Fibroblast of skin of left biceps (primary cell): ENCODE measurements at places on chromosomes 1 and 21.

GRCh38 chr1:231075020-231075419 is 35.0 kb upstream of the FAM89A start:
- no peak for DNase-seq

- no peak for DNase-seq
These were observed 16.7 kb downstream of the SLC44A3 start for GRCh38 chr1:94836891-94837290.

GRCh38 chr1:10237157-10237539 is 26.8 kb downstream of the KIF1B start:
- no peak for DNase-seq

DNA sequence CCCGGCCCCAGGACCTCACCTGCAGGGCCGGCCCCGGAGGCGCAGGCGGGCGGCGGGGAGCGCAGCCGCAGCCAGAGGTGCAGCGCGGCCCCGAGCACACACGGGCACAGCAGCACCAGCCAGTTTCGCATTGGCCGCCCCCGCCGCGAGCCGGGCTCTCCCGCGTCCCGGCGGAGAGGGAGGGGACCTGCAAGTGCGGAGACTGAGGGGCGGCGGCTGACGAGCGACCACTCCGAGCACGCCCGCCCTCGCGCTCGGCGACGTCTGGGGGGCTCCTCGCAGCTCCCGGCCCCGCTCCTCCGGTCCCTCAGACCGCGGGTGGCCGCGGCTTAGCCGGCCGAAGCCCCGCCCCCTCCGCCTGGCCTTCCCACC is at the start of gene B3GALNT2:
Gene B3GALNT2 (minus strand): TSS at position 331 of the 372 bp plus-strand sequence. CDS start 200 bp downstream, at position 131.
- DNase-seq, result no peak

- DNase-seq, result no peak
These were observed 50.5 kb downstream of the ABCD3 start for GRCh38 chr1:94468708-94469107.

GRCh38 chr1:151846062-151846568 is 6.5 kb upstream of the C2CD4D start:
- no peak for DNase-seq

GRCh38 chr1:39084191-39084590 is 58.0 kb downstream of the NDUFS5 start:
- DNase-seq, result no peak

DNA sequence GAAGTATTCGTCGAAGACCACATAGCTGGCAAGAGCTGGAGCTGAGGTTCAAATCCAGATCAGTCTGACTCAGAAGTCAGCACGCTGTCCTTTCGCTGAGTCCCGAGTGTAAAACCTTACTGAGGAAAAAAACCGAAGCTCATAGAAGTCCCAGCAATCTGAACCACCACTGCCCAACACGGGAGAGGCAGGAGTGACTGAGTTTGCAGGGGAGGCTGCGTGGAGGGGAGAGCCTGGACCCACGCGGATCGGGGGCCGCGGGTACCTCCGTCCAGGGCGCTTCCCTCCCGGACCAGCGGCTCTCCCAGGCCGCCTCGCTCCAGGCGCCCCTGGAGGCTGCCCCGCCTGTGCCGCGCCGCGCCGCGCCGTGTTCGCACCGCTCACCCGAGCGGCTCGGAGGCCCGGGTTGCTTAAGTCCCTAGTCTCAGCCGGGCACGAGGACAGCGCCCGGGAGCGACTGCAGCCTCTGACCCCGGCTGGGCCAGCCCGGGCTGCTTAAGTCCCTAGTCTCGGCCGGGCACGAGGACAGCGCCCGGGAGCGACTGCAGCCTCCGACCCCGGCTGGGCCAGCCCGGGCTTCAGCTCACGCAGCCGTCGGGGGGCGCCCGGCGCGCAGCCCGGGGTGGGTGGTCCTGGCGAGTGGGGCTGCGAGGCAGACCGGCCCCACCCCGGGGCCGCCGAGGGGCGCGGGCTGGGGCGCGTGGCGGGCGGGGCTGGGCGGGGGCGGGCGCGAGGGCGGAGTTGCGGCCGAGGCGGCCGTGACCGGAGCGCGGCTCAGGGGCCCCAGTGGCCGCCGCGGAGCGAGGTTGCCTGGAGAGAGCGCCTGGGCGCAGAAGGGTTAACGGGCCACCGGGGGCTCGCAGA is at the start of gene ADAMTSL4:
Gene ADAMTSL4 (plus strand): TSS at position 777 of the 864 bp plus-strand sequence. CDS start 2,881 bp downstream, outside the sequence.
- DNase-seq, result no peak

DNA sequence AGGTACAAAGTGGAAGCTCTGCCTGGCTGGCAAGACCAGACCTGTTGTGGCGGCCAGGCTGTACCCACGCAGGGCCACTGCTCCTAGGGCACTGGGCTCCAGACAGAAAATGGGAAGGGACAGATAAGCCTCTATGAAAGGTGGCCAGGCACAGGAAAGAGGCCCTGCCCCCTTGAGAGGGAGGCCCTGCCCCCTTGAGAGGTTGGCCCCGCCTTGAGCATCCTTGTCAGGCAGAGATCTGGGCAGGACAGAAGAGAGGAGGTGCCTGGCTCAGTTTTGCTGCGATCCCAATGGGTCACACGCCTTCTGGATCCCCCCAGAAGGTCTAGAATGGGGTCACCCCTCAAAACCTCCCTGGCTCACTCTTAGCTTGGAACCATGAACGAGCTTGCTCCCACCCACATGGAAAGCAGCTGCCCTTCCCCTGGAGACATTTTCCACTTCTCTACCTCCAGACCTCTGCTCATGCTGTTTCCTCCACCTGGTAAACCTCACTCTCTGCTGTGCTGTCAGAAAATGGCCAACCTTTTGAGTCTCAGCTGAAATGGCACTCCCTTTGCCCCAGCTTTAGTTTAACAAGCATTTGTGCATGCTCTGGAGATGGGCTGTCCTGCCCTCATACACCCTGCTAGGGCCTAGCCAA is 17.5 kb upstream of the ECE1 start:
- no peak for DNase-seq

GRCh38 chr1:34013958-34014737 is 150.3 kb downstream of the HMGB4 start:
- no peak for DNase-seq

GRCh38 chr1:116681343-116681899 is 13.9 kb upstream of the IGSF3 start:
- DNase-seq, result no peak

DNA sequence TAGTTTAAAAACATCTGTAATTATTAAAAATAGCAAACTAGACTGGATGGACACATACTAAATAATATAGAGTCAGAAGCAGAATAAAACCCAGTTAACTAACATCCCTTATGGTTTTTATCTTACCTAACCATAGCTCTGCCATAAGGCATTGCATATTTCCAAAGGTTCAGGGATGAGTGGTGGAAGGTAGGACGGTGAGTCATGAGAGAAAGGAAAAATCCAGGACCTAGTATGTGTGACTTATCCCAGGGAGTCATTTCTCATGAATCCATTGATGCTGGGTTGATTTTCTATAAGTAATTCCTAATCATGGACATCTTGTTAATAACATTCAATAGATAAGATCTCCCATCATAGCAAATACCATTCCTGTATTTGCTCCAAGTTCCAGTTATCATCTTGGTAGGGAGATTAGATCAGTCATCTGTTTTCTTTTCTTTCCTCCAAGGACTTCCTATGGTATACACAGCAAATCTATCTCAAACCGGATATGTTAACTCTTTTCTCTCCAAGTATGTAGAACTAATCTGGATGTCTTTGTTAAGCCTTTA is 490.7 kb upstream of the B3GALT2 start:
- no peak for DNase-seq

GRCh38 chr1:194159941-194160340 is 973.5 kb upstream of the B3GALT2 start:
- DNase-seq, result no peak

GRCh38 chr1:87334351-87335174 is 5.9 kb downstream of the LMO4 start:
- DNase-seq, result no peak

GRCh38 chr1:80384083-80384830 is 1377.7 kb upstream of the ADGRL4 start:
- no peak for DNase-seq

DNA sequence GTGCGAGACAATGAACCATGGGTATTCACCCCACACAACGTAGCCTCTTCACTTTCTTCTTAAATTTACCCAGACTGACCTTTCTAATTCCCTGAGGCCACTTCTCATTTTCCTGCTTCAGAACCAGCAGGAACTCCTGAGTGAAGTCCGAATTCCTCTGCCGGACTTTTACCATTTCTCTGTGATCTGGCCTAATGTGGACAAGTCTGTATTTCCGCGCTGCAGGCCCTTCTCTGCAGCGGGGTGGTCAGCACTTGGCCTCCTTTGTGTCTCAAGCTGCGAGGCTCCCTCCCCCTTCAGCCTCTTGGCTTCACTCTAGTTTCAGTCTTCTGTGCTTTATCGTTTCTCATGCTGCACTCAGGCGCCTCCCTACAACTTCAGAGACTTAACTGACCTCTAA is 9.4 kb upstream of the CTBS start:
- no peak for DNase-seq

- no peak for DNase-seq
These were observed 1.6 kb upstream of the GREM2 start for GRCh38 chr1:240613356-240614142.

- no peak for DNase-seq
These were observed 699 bp upstream of the NES start for GRCh38 chr1:156677616-156678596.

DNA sequence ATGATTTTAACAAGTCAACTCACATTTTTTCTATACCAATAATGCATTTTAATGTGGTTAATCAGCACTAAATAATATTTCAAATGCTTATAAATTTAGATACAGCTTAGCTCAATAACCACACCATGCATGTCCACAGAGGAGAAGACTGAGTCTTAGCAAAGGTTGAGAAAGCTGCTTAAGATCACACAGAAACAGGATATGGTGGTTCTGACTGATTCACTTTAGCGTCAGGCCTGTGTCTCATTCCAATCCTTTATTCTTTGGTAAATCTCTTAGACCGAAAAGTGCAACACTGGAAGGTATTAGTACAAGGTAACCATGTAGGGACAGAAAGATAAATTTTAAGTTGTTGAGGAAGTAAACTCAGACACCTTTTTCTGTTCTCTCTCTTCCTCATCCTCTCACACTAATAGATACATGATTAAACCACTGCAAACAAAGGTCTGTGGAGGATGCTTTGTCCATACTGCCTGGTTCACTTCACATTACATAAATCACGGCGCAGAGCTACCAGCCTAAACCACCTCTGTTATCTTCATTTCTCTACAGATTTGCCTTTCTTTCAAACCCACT is 139.0 kb downstream of the DPYD start:
- no peak for DNase-seq

DNA sequence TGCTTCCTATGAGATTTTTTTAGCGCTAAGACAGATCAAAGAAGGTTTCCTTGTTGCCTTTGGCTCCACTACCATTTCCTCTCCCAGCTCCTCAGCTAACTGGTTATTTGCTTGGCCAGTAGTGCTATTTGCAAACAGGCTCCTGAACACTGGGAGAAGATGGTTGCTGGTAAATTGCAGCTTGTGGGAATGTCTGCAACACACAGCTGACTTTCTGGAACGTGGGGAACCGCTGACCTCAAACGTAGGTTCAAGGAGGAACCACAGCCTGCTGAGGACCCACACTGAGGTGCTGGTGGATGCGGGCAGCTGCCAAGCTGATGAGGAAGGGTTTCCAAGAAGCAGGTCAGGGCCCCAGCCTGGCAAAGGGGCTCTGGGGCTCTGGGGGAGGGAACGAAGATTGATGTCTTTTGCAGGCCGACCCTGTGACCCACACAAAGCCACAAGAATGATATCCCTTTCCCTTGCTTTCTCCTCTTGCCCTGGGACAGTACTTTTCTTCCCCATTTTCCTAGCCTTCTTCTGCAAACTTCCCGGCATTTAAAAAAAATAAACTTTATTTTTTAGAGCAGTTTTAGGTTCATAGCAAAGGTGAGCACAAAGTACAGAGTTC is 24.8 kb downstream of the GNG4 start:
- no peak for DNase-seq

DNA sequence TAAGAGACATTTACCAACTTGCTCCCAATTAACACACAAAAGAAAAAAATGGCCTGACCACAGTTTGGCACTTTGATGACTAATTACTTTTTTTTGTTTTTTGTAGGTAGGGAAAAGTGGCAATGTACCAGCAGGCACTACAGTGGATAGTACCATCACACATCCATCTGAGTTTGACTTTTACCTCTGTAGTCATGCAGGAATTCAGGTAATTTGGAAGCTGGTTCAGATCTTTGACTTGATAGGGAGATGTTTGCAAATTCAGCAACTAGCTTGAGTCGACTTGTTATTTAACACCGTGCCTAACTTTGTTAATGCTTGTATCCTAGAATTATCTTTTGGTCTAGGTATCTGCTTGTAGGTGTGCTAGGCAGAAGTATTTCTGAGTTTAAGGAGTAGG is 33.0 kb upstream of the AGO1 start:
- DNase-seq, result no peak

DNA sequence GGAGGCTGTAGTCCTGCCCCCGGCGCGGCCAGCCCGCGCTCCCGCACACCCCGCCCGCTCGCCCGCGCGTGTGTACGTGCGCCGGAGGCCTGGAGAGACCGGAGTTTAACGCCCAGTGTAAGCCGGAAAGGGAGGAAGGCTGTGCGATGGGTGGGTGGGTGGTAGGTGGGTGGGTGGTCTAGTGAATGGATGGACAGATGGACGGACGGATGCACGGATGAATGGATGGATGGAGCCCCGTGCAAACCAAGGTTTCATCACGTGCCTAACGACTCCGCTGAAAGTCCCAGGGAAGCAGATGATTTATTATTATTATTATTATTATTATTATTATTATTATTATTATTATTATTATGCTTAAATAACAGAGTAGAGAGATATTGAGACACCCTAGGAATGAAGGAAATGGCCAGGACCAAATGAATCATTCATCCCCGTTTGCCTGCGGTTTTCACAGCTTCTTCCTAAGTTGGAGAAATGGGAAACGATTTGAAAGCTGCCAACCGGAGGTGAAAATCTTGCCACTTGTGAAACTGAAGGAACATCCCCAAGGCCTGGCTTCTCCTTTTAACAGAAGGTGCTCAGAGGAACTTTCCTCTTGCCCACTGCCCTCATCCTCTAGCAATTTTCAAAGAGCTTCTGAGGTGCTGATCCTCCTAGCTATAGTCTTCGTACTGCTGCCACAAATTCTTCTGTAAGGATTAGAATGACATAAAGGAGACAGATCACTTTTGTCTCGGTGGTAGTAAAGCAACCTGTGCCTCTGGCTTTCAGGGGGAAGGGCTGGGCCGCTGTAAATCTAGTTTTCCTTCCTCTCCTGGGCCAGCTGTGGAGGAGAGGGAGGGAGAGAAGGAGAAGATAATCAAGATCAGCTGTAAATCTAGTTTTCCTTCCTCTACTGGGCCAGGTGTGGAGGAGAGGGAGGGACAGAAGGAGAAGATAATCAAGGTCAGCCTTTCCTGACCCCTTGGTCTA is 648 bp upstream of the RGS7 start:
- DNase-seq, result no peak

DNA sequence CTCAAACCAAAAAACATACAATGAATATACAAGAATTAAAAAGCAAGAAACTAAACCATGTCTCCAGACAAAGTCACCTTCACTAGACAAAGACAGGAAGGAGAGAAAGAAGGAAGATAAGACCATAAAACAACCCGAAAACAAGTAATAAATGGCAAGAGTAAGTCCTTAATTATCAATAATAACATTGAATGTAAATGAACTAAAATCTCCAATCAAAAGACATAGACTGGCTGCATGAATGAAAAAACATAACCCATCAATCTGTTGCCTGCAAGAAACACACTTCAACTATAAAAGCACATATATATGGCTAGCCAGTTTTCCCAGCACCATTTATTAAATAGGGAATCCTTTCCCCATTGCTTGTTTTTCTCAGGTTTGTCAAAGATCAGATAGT is 100.8 kb upstream of the SAMSN1 start:
- DNase-seq, result no peak
